AG09319 (cell line): ENCODE measurements at places on chromosomes 6 and 20.

DNA sequence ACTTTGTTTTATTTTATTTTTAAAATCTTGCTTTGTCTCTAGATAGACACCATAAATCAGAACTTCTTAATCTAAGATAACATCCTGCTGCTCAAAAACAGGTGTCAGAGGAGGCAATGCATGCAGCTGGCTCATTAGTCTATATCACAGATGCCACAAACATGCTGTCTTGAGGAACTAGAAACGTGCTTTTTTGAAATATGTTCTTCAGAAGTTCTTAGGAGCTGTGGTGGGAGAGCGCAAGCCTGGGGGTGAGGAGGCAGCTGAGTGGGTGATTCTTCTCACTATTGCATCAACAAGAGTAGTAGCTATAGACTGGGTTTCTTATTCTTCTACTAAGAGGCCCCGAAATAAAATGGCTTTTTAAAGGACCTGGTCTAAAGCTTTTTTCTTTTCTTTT, 23.4 kb downstream of the IL22RA2 start:
- no peak for DNase-seq

DNA sequence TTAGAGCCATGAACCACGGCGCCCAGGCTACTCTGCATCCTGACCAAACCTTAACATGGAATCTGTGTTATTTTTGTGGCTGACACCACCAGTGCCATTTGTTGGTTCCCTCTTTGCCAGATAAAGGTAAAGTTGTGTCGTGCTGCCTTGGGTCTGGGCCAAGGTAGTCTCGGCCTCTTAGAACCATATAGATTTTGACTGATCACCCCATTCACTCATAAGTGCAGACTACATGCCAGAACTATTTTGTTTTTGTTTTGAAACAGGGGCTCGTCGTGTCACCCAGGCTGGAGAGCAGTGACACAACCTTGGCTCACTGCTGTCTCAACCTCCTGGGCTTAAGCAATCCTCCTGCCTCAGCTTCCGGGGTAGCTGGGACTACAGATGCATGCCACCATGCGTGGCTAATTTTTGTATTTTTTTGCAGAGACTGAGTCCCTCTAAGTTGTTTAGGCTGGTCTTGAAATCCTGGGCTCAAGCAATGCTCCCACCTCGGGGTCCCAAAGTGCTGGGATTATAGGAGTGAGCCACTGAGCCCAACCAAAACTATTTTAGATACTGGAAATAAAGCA, 19.2 kb upstream of the RIPOR3 start:
- no peak for DNase-seq

- no peak for DNase-seq
Observed at GRCh38 chr6:109372130-109372529, 10.1 kb downstream of the CD164 start.

DNA sequence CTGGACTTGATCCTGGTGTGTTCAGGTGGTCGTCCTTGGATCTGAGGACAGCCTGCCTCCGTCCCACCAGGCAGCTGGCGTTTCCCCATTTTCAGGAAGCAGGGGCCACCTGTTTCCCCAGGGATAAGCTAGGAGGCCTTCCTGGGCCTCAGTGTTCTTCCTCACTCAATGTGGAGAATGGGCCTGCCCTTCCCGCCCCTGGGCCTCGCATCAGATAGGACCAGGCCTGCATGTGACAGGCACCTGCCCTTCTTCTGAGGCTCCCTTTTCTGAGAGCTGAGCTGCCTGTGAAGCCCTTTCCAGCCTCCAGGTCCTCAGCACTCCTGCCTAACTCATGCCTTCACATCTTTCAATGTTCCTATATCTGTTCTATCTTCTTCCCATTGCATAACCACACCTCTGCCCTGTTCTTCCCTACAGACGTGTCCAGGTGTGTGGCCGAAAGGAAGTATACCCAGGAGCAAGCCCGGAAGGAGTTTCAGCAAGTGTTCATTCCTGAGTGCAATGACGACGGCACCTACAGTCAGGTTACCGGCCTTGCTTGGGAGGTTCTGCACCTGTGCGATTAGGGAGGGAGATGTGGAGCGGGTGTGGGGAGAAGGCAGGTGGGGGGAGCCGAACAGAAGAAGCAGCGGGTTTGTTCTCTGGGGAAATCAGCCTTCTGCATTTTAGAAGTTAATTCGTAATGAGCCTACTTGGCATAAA, 85.1 kb downstream of the SMOC2 start:
- no peak for DNase-seq

DNA sequence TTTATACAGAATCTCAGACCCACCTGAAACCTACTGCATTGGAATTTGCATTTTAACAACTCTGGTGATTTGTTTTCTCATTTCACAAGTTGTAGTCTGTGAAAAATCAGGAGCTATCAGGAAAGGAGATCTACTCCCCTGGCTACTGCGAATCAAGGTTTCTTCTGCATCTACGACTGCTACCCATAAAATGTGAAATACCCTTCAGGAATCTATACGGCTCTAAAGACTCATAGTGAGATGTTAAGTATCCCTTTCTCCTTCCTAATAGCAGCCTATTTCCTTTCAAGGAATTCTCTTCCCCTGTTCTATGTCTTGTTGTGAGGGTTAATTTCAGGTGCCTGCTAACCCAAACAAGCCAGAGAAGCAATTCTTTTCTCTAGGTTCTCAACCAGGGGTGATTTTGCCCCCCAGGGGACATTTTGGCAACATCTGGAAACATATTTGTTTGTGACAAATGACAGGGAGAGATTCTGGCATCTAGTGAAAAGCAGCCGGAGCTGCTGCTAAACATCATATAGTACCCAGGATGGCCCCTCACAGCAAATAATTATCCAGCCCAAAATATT, 26.3 kb downstream of the WFDC3 start:
- no peak for DNase-seq

DNA sequence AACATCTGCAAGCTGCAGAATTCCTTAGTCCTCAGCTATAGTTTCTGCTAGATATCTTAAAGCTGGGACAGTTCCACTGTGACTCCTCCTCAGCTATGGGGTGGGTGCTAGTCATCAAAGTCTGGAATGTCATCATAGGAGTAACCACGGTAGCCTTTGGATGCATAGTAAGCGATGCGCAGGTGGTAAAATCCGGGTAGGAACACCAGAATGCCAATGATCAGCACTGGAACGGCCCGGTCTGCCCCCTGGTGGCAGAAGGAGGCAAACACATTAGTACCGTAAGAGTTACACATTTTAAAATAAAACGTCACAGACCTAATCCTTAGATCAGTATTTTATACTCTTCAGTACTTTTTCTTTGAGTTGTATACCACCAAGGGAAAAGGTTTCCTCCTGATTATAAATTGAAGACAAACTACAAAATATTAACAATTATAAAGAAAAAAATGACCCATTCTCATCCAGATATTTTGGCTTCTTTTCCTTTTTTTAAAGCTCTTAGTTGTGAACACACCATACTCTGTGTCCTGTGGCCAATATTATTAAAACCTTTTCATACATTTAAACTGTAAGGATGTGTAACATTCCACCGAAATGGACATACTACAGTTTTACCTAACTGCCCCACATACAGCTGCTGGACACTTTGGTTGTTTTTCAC, 18.9 kb downstream of the PCNA start:
- no peak for DNase-seq

DNA sequence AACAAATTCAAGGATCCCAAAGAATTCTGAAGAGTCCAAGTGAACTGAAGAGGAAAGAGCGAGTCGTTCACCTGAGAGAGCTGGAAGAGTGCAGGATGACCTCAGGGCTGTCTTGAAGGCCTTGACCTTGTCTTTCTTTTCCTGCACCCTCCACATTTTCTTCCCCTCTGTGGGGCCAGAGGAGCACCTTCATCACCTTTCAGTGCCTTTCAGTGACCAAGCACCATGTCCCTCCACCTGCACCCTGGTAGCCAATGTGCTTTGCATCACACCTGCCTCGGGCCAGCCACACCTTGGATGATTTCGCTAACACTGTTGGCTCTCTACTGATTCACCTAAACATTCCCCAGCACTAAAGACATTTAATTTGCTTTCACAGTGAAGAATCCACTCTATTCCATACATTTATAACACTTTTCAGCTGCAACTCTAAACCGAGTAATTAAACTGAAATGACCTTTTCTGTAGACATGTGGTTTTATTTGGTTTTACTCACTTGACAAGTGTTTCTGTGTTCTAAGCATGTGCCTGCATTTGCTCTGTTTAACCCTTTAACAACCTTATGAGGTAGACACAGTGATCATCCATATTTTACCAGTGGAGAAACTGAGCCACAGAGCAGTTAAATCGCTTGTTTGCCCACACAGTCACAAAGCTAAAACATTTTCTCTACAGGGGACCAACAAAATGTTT, 121.3 kb upstream of the CST7 start:
- no peak for DNase-seq

DNA sequence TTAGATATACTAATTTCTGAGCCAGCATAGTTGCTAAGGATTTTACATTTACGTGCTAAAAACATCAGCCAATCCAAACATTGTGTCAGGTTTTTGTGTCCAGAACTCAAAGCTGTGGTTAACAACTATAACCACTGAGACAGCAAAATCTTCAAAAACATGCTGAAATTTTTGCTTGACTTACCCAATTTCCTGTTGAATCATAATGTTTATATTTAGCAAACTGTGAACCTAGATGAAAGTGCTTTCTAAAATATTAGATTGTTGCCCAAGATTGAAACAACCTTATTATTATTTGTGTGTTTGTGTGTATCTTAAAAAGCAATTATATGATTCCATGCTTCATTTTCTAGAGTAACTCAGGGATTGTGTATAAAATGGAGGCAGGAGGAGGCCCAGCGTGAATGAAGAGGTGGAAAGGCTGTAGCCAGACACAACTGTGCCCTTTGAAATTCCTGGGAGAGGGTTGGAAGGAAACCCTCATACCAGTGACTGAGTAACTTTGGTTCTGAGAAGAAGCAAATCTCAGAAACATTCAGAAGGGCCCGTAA, 48.0 kb downstream of the ARMC2 start:
- DNase-seq = peak; percentile 65

- no peak for DNase-seq
Observed at GRCh38 chr6:166408936-166409755, 26.4 kb upstream of the MPC1 start.

DNA sequence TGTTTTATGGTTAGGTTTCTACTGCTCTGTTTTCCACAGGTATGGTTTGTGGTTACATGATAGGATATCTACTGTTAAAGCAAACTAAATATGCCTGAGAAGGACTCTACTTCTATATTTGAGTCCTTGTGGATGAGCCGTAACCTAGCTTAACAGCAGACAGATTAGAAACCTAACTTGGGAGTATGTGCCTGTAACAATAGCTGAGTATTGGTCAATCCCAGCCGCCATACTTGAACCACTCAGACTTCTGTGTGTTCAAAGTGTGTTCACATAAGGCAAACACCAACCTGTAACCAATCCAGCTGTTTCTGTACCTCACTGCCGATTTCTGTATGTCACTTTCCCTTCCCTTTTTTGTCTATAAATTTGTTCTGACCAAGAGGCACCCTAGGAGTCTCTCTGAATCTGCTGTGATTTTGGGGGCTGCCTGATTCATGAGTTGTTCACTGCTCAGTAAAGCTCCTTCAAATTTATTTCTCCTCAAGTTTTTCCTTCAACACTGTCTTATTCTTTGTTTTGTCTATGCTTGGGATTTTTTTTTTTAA, 37.1 kb downstream of the PHF3 start:
- DNase-seq = no peak

GRCh38 chr6:108737594-108738546, 110.4 kb upstream of the ARMC2 start:
- peak; percentile 90 for DNase-seq

DNA sequence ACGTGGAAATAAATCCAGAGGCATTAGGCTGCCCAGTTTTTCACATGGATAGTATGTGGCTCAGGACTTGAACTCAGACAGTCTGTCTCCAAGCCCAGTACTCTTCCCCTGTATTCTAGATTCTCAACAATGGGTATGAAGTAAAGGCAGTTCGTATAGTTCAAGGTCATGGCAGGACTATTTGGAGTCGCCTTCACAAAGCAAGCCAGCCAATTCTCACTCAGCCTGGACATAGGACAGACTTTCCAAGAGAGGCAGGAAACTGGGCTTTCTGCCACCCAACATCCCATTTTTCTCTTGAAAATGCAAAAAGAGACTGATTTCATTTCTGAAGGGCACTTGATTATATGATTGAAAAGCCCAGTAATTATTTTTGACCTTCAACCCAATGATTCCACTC, 111.0 kb downstream of the EDN1 start:
- no peak for DNase-seq

DNA sequence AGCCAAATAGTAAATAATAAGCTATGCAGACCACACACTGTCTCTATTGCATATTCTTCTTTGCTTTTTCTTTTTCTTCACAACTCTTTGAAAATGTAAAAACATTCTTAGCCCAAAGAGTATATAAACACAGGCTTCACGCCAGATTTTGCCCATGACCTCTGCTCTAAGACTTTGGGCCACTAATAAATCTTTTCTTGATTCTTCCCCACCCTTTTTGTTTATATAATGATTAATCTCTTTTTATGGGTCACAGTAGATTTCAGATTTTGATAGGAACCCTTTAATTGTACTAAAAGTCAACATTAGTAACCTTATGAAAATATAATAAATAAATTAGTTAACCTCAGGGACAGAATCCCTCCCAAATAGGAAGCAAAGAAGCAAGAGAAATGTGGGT, 15.8 kb upstream of the ENPP5 start:
- DNase-seq = no peak

DNA sequence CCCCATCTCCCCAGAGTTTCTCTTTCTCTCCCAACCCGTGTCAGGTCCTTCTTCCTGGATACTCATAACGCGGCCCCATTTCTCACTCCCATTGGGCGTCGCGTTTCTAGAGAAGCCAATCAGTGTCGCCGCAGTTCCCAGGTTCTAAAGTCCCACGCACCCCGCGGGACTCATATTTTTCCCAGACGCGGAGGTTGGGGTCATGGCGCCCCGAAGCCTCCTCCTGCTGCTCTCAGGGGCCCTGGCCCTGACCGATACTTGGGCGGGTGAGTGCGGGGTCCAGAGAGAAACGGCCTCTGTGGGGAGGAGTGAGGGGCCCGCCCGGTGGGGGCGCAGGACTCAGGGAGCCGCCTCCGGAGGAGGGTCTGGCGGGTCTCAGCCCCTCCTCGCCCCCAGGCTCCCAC, at the start of gene HLA-F:
TSS of gene HLA-F (plus strand) at position 173 of the 404 bp plus-strand sequence. CDS start at position 203, 30 bp downstream.
- DNase-seq = peak; percentile 49

DNA sequence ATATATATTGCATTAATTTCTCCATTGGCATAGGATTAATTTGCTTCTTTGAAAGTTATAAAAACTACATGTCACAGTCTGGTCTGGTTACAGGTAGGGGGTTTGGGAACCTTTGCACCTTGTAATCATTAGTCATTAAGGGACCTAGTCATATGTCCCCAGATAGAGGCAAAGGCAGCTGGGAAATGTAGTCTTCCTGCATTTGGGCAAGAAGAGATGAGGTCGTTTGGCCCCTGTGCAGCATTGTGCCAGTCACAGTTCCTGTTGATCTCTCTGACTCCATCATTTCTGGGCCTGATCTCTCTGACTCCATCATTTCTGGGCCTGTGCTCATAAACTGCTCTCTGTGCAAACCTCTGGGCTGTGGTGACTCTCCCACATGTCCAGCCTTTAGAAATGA, 73.2 kb downstream of the BCKDHB start:
- DNase-seq = no peak

DNA sequence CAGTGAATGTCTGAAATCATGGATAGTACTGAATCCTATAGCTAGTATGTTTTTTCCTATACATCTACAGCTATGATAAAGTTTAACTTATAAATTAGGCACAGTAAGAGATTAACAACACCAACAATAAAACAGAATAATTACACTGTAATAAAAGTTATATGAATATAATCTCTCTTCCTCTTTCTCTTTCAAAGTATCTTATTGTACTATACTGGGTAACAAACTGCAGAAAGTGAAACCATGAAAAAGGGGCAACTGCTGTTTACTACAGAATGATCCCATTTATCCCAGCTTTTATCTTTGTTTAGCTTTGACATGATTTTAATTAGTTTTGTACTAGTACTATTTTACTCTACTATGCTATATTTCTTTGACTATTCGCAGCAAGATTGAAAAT, 25.8 kb downstream of the ESF1 start:
- DNase-seq = no peak
